Fibroblast of lung (primary cell): ENCODE measurements at places on chromosomes 13 and 19. TPM values are rescaled to one million over a fixed set of nuclear protein-coding genes. Genes with fewer than 3 reads are reported as not detected.

DNA sequence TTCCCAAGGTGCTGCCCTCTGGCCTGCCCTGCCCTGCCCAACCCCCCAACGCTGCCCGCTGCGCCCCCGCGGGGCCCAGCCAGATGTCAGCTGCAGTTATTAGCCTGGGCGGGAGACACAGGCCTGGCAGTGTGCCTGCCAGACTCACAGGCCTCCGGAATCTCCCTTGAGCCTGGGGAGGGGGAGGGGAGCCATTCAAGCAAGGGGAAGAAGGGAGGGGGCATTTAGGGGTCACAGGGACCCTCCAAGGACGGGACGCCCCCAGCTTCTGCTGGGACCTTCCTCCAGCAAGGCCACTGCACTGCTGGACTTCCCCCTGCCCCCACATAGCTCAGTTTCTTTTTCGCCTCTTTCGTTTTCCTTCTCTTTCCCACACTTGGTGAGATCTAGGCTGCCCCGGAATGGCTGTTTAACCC is 2.6 kb upstream of the JUNB start:
- peak; percentile 63 for DNase-seq

DNA sequence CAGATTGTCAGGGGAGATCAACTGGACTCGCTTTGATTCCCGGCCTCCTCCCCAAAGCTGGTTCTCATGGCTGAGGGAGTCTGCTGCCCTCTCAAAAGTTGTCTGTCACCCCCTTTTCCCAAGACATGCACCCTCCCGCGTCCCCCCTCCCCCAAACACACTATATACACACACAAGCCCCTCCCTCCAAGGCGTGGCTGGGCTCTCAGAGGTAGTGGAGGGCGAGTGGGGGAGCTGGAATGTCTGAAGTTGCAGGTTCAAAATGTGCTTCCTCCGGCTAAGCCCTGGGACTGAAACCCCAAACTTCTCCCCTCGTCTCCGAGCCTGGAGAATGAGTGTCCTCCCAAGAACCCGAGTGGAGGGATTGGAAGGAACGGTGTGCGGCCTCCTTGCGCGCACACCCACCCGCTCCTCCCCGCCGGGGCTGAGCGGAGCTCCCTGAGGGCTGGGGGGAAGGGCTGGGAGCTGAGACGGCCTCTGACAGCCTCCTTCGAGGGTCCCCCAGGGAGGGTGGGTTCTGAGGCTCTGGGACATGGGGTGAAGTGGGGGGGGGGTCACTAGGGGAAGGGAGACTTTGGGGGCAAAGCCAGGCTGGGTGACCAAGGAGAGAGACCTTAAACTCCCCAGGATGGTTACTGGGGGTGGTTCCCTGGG is 9.9 kb upstream of the MEIS3 start:
- no peak for DNase-seq

- DNase-seq = no peak
Measured at GRCh38 chr13:33392794-33393405, 107.3 kb upstream of the STARD13 start.

DNA sequence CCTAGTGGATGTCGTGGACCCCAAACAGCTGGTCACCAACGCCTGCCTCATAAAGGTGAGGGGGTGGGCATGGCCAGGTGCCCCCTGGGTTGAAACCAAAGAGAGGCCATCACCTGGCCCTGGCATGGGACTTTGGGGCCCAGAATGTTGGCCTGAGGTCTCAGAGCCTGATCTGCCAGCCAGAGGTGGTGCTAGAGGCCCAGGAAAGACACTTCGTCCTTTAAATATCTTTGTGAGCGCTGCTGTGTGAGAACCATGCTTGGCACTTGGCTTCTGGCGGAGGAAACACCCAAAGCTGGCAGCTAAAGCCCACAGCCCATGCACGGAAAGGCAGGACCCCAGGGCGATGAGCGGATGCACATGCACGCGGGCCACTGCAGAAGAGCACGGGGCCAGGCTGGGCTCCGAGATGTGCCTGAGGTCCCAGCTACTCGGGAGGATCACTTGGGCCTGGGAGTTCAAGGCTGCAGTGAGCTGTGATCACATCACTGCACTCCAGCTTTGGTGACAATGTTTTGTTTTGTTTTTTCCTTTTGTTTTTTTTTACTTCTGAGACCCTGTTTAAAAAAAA is 4.3 kb upstream of the ADM5 start:
- DNase-seq = no peak

The KLC3 gene
- total RNA-seq = 0.17 TPM in 1 of 2 replicates, not detected in the other

The HSD11B1L gene
- 11.0 and 13.0 TPM in 2 replicates for total RNA-seq

The ZNF221 gene
- 8.5 and 15.2 TPM in 2 replicates for total RNA-seq

The STX10 gene
- total RNA-seq = 69.2 and 78.1 TPM in 2 replicates
